Activated effector memory CD4-positive, alpha-beta T cell treated with anti-CD3 and anti-CD28 coated beads, Interleukin-2, amount 50 U/mL, for 16 hours (primary cell): ENCODE measurements at places on chromosomes 5 and 9.

- no peak for DNase-seq
These were observed 5.9 kb downstream of the FKBP15 start for GRCh38 chr9:113215132-113215531.

GRCh38 chr5:172944741-172945140 lies 14.5 kb upstream of the RPL26L1 start:
- DNase-seq = no peak

DNA sequence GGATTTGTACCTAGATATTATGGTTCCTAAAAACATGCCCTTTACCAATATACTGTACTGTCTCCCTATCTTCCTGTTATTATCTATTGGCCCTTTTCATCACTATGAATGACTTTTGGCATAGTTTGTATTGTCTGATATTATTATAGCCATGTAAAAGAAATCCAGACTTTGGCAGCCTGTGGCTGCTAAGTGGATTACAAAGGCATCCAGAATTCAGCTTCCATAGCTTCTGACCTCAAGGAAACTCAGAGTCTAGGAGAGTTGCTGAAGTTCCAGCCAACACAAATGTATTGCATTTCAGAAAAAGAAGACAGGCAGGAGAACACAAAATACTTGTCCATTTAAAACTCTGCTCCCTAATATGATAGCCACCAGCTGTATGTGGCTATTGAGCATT lies 319.2 kb upstream of the MPDZ start:
- no peak for DNase-seq

DNA sequence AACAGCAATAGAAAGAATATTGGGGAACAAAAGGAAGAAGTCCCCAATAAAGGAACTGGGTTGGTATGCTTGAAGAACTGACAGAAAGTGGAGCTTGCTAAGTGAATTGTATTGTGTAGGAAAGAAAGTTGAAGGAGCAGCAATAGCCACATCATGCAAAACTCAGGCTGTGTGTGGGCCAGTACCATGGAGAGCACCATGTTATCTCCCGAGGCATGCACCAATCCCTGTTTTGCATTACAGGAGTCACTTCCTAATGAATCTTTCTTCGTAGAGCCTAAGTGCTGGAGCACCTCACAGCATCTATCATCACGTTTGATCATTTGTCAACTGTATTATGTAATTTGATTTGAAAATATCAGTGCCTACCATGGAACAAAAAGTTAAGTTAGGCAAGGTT lies 137.7 kb upstream of the NMUR2 start:
- no peak for DNase-seq

DNA sequence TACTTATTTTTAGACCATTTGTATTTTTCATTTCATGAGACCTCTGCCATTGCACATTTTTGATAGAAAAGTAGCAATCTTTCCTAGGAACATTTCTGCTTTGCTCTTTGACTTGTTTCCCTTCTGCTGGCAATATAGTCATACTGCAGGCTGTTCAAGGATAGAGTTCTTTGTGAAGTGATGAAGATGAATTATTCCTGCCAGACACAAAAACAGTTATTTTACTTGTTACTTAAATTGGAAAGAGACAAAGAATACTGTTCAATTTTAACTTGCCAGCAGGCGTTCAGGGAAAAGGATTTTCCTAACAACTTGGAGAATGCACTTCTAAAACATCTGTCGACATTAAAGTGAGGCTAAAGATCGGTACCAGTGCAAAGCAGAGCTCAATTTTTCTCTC lies 251.7 kb upstream of the ACTBL2 start:
- DNase-seq = no peak

DNA sequence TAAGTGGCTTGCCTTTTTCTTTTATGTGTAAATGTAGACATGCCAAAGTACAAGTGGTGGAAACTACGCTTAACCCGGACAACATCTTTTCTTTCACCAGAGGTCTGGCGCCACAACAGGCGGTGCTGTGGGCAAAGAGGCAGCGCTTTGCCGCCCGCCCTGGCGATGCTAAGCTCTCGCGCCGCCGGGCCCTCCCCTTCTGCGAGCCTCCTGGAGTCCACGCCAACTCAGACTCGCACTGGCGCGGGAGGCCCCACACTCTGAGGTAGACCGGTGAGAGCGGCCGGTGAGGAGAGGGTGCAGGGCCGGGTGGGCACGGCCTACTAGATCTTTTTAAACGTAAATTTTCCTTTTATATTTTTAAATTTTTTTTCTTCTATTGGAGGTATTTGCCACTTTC lies 2253.1 kb upstream of the C9orf72 start:
- no peak for DNase-seq

DNA sequence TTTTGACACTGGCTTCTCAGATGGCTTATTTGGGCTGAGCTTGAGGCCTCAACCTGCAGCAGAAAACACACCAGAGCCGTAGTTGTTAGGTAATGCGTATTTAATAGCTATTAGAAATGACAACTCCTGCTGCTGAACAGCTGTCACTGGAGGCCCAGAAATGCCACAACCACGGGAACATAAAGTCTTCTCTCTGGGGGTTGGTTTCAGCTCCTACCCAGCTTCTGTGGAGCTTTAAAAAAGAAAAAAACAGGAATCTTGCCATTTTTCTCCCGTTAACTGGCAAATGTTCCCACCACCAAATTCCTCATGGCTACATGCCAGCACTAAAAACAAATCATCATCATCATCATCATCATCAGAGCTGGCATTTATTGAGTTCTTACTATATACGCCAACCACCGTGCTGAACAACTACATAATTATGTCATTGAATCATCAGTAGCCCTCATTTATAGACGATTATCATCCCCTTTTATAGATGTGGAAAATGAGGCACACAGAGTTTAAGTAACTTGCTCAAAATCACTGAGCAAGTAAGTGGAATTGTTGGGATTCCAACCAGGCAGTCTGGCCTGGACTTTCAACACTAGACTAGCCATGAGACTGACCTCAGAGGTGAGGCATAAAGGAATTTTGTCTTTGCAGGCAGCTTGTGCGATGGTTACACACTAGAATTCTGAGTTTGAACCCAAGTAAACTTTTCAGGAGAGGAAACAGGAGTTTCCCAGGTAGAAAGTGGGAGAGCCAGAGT lies 185.3 kb upstream of the WWC1 start:
- DNase-seq = no peak

DNA sequence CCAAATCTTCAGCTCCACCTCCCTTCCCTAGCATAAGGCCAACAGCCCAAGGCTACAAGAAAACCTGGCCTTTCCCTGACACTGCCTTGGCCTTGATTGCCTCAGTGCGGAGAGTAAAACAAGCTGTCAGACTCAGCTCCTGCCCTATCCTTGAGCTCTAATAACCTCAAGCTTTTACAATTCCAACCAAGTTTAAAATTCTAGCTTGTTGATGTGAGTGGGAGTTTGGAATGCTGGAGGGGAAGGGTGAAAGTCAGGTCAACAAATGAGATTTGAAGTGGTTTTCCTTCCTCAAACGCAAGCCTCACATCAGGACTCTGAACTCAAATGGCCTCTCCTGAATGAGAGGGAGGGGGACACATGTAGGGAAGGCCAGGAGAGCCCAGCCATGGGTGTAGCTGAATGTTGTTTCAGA lies 197.0 kb upstream of the VLDLR start:
- DNase-seq = no peak

- DNase-seq = peak; percentile 89
These were observed 71.5 kb downstream of the ANKRD33B start for GRCh38 chr5:10635257-10635866.

GRCh38 chr9:130137641-130138081 lies 34.5 kb upstream of the NCS1 start:
- DNase-seq = no peak

- DNase-seq = no peak
These were observed 503 bp upstream of the GDNF start for GRCh38 chr5:37840053-37841034.

DNA sequence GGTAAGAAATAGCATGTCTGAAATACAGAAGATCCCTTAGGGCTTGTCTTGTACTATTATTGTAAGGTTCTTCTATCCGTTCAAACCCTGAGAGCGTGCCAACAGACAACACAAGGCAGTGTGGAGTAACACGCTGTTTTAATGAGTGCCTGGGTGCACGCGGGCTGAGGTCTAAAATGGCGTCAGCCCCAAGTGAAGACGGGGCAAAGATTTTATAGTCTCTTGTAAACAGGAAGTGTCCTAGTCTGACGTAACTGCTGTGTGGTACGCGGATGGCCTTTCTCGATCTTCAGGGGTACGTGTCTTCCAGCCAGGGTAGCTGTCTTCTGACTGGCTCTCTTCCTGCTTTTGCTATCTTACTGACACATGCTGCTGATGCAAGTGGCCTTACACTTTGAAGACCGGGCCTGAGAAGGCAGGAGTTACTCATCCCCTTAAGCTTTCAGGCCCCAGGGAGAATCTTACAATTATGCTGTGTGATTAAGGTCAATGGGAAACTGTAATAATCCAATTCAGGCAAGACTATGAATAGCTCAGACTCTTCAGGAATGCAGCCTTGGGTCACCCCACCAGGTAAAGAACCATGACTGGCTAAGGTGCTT lies 1812.0 kb upstream of the CDH9 start:
- DNase-seq = no peak

GRCh38 chr9:9914174-9914573 lies 698.6 kb downstream of the PTPRD start:
- DNase-seq = no peak

- DNase-seq = no peak
These were observed 139.6 kb upstream of the RASA1 start for GRCh38 chr5:87127956-87128687.

GRCh38 chr5:41118177-41118576 lies 47.0 kb upstream of the MROH2B start:
- DNase-seq = no peak

- DNase-seq = no peak
These were observed 619.7 kb upstream of the ARRDC3 start for GRCh38 chr5:92002721-92003274.

DNA sequence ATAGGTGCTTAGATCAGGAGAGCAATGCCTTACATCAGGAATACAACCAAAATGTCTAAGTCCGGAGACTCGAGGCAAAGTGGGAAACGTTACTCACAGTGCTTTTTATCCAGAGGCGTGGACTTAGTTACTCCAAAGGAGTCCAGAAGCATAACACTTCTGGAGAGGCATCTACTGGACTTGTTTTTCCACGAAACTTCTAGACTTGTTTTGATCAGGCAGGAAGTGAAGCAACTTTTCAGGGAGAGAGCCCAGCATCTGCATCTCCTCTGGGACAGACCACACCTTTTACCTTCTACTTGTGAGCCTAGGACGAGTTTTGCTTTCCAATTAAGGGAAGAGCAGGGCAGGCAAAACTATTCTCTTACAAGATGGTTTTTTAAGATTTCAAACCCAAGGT lies 1.2 kb upstream of the TJP2 start:
- no peak for DNase-seq
